ENCODE measurements at places on chromosomes 3 and 15.

DNA sequence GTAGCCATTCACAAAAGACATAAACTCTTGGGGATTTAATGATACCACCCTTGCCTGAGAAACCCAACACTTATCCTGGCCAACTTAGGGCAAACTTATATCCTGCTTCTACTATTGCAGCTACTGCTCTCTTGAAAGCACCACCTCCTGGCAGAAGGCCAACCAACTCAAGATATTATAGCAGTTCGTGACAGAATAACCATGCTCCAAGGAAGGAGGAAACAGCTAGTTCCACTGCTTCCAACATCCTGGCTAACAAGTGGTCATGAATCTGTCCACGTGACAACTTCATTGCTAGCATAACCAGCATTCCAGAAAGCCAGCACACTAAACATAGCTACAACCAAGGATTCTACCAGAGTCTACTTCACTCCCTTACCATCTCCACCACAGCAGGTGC is 1037.5 kb downstream of the TBL1XR1 start:
- no peak for DNase-seq

GRCh38 chr15:67152429-67152828 is 87.0 kb downstream of the SMAD3 start:
- no peak for DNase-seq

GRCh38 chr3:119759962-119760361 is 21.9 kb upstream of the NR1I2 start:
- DNase-seq = no peak

GRCh38 chr15:80599359-80599758 is 95.8 kb upstream of the ABHD17C start:
- no peak for DNase-seq

GRCh38 chr3:23964537-23965235 is 19.6 kb downstream of the NR1D2 start:
- DNase-seq = no peak

DNA sequence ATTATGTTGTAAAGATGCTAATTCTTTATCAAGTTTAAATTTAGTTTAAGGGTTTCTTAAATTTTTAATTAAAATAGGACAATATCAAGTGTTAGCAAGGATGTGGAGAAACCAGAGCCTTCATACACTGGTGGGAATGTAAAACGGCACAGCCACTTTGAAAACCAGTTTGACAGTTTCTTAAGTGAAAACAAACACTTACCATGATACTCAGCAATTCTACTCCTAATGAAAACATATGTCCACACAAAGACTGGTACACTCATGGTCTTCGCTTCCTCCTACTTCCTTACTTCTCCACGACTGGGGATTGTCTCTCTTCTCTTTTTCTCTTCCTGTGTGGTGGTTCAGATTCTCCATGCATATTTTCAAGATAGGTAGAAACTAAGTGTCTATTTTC is 9.2 kb downstream of the SKIC8 start:
- DNase-seq = no peak

Data from omental fat pad (tissue), 4 donors.